ENCODE measurements at places on chromosomes 11 and 22.
A peak's percentile ranks its signal among the peaks of the same experiment; 100 is the strongest.

DNA sequence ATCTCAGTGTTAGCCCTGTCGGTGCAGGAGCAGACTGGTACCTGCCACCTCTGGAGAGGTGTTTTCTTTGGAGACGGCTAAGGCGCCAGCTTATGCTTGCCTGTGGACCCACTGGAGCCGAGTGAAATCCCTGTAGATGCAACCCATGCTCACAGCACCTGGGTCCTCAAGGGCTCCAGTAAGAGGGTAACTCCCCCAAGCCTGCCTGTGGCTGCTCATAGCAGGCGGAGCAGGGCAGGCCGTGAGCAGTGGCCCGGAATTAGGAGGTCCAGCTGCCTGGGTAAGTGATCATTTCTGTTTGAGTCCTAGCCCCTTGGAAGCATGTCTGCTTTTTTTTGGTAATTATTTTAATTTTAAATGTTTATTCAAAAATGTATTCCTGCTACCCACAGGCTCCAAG lies 43.8 kb downstream of the NAT10 start:
- no peak for DNase-seq

DNA sequence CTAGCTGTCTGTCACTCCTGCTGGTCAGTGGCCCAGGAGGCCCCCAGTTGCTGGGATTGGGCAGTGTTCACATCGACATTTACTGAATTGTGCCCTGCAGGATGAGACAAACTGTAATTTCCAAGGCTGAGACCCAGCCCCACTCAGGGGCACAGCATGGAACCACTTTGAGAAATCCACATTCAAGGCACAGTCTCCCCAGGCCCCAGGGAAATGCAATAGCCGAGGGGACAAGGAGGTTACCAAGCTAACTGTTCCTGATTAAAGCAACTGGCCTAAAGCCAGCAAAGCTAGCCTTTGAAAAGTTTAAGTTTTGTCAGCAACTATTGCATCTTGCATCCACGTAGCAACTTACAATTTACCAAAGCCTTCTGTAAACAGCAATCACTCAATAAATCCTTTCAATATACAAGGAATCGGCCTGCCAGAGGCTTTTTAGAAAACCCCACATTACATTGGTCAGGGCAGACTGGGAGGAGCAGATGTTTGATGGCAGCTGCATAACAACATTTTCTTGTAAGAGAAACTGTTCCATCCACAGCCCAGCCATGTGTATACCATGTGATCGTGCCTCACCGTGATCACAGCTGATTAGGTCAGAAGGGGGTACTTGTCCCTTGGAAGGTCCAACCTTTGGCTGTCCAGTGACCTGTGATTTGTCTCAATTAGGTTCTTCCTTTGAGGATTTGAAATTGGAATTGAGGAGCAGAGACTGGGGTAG lies 103.9 kb downstream of the TENM4 start:
- DNase-seq = no peak

DNA sequence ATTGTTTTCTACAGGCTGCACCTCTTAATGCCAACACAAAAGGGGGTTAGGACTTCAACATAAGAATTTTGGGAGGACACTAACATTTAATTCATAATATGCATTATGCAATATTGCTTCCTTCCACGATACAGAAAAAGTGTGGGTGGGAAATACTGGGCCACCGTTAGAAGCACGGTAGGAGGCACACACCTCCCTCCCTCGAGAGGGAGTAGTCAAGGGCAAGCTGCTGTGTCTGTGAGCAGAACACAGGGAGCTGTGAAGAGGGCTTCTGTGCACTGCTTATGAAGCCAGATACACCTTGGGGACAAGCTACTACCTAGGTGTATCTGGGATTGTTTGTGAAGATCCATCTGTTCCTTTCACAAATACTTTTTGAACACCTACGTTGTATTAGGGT lies 109.3 kb upstream of the PLET1 start:
- no peak for DNase-seq

DNA sequence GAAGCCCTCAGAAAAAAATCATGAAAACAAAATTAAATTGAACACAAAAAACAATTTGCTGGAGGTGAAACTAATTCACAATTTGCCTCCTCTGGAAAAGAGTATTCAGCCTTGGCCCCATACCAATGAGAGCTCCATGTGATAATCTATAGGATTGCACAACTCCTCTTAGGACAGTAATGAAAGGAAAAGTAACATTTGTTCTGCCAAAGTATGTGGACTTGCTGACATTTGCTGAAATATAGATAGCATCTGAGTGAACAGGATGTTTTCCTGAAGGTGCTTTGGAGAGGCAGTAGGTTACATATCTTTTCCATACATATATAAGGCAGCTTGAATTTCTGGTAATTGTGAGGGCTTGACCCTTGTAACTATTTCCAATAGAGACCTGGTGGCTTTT lies 122.8 kb downstream of the OR4C45 start:
- DNase-seq = no peak

- no peak for DNase-seq
Observed at GRCh38 chr22:45051946-45052345, 42.1 kb upstream of the PHF21B start.

- no peak for DNase-seq
Observed at GRCh38 chr22:24521791-24522245, 26.7 kb downstream of the UPB1 start.

- DNase-seq = peak; percentile 30
Observed at GRCh38 chr11:35487532-35488078, 37.8 kb downstream of the PAMR1 start.

DNA sequence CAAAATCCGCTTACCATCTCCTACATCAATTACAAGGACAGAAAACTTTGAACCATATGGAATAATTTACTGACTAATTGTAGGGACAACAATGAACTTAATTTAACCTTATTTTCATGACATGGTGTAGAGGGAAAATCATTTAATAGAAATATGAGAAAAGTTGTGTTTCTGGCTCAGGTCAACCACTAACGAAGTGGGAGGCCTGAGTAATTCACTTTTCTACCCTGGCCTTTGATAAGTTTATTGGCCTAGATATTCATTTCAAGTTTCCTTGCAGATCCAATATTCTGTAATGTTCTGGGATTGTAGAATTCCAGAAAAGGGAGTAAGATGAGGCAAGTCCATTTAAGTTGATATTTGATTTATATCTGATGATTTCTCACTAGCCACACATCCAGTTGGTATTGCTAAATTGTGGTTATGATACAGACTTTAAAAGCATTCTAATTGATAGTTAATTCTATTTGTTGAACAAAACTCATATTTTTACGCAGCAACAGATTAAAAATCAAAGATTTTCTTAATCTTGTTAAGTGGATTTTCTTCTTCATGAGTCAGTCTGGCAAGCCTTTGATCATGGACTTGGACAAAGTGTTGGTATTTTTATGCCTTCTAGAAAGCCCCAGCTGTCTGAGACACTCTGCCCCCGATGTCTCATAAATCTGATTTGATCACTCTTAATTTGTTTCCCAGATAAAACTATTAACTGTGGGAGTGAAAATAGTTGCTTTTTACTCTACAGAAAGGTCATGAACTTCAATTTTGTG lies 336.5 kb downstream of the TMEM135 start:
- DNase-seq = no peak

GRCh38 chr22:44033287-44033686 lies 9.2 kb downstream of the PARVB start:
- no peak for DNase-seq

- DNase-seq = no peak
Observed at GRCh38 chr11:83127310-83127637, 29.7 kb upstream of the PCF11 start.

- no peak for DNase-seq
Observed at GRCh38 chr11:70470127-70470526, 71.8 kb downstream of the CTTN start.

DNA sequence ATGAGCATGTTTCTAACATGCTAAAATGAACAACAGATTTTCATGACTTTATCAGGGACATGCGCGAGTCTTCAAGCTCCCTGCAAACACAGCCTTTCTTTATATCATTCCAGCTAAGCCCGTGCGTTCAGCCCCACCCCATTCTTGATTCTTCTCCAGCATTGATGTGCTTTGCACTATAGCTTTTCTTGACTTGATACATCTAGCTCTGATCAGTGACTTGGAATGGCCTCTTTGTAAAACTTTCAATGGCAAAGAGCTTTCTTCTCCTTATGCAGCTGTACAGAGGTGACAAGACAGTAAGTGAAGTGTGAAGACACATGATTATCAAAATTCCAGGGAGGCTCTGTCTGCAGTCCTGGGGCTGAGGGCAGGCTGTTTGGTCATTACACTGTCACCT lies 561.0 kb downstream of the OPCML start:
- DNase-seq = no peak

- DNase-seq = no peak
Observed at GRCh38 chr11:112983887-112984286, 22.7 kb downstream of the NCAM1 start.

DNA sequence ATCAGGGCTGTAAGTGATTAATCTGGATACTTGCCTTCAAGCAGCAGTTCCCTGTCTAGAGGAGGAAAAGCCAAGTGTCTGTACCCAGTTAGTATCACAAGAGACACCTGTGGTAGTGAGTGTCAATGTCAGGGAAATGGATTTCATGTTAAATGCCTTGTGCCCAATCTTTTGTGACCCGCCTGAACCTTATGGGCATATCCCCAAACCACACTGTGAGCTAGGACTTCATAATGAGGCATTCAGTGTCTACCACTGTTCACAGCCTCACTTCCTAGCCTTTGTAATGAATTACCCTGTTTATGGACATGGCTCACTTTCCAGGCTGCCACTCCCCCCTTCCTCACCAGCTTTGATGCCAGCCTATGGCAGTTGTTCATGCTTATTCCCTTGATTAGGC lies 125.1 kb downstream of the TRIM44 start:
- no peak for DNase-seq

DNA sequence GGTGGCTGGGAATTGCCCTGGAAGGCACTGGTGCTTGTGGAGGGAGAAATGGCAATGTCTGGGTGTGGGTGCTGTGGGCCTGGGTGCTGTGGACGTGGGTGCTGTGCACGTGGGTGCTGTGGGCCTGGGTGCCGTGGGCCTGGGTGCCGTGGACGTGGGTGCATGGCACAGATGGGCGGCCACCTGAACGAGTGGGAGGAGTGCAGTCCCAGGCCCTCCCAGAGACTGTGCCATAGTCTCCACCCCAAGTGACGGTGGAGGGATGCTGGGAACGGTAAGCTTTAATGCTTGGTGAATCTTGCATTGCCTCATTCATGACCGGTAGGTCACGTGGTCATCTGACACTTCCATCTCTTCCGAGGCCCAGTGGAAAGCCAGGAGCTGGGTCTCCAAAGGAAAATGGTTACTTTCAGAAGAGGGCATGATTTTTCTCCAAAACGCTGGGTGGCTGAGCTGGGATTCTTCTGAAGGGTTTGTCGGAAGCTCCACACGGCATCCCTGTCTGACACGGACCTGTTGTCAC lies 28.8 kb upstream of the BRSK2 start:
- DNase-seq = no peak

DNA sequence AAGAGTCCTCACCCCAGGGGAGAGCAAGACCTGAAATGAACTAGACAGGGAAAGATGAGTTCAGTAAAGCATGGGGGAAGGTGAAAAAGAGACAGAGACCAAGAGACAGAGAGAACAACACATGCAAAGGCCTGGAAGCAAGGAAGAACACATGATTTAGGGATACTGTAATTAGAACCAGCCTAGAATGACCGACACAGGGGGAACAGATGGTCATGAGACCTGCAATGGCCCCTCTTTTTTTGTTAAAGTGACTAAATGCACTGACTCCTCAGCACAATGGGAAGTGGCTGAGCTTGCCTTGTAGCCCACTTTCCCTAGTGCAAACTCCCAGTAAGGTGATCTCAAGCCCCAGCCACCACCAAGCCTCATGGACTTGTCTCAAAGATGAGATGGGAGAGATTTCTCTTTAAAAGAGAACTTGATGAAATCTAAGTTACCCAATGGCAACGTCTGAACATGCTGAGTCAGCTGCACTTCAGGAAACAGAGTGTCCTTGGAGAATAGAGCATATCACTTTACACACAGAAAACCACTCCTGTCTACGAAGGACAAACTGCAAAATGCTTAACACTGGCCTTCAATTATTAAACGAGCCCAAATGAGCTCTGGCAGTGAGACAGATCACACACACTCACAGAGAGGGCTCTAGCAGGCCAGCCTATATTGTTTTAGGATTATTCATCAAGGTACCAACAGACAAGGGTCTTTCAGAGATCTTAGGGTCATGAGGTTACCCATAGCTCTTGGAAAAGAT lies 91.0 kb downstream of the SERGEF start:
- peak; percentile 54 for DNase-seq

- DNase-seq = no peak
Observed at GRCh38 chr11:26703411-26704191, 18.3 kb downstream of the SLC5A12 start.

DNA sequence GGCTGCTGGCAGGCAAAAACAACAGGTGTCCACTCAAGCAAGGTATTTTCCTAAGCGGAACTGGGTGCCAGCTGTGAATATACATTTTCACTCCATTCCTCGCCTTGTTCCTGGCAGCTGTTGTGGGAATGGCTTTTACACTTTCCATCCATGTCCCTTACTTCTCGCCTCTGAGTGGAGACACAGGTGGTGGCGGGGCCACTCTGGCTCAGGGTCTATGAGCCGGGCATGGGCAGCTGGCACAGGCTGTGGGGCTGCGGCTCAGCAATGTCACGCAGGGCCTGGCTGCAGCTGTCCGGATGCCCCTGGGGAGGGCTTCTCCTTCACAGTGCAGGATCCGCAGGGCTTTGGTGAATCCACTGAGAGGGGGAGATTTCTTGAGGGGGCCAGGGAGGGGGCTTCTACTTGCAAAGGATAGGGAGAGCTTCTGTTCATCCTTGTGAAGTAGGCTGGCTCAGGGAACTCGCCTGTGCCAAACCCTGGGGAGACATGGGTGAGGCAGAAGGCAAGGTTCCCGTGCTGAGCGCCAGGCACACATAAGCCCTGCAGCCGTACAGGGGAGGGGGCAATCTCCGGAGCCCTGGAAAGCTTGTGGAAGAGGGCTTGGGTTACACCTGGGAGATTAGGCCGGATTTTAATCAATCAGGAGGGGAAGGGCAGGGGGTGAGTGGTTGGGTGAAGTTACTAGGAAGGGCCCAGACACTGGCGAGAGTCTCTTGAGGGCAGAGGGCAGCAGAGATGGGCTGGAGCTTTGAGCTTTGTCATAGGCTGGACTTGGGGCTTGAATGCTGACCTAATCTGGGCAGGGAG lies 45.7 kb downstream of the KCNQ1OT1 start:
- no peak for DNase-seq

GRCh38 chr11:130831506-130831905 lies 84.8 kb downstream of the SNX19 start:
- DNase-seq = no peak

- peak; percentile 5 for DNase-seq
Observed at GRCh38 chr11:57379732-57380131, 1.2 kb downstream of the PRG3 start.

- no peak for DNase-seq
Observed at GRCh38 chr22:46047226-46047625, 70.3 kb upstream of the WNT7B start.

GRCh38 chr22:38397189-38398085 lies 57.6 kb downstream of the KCNJ4 start:
- DNase-seq = peak; percentile 48

DNA sequence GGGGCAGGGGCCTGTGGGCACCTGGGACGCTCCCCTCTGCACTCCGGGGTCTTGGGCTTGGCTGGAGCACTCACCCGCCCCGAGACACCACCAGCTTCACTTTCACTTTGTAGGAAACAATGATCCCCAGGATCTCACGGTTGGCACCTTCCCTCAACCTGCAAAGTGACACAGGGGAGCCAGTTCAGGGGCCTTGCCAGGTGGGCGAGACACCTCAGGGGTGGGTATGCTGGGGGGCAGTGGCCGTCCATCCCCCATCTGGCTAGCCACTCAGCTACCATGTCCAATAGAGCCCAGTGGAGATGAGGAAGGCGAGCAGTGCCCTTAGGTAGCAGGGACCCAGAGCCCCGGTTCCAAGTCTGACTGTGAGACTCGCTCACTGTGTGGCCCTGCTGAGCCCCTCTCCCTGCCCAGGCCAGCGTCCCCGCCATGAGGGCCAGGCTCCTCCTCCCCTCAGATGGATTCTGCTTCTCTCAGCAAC lies 32.3 kb downstream of the TPBGL start:
- no peak for DNase-seq
